ENCODE measurements at places on chromosomes 16 and 17. TPM values are rescaled to one million over a fixed set of nuclear protein-coding genes. Genes with fewer than 3 reads are reported as not detected.

SLC5A10 gene
- total RNA-seq, result not detected

ABCA10 gene
- total RNA-seq, result 1.7 TPM

CEP112 gene
- total RNA-seq, result 21.3 TPM

ZNF652 gene
- 18.6 TPM for total RNA-seq

DNA sequence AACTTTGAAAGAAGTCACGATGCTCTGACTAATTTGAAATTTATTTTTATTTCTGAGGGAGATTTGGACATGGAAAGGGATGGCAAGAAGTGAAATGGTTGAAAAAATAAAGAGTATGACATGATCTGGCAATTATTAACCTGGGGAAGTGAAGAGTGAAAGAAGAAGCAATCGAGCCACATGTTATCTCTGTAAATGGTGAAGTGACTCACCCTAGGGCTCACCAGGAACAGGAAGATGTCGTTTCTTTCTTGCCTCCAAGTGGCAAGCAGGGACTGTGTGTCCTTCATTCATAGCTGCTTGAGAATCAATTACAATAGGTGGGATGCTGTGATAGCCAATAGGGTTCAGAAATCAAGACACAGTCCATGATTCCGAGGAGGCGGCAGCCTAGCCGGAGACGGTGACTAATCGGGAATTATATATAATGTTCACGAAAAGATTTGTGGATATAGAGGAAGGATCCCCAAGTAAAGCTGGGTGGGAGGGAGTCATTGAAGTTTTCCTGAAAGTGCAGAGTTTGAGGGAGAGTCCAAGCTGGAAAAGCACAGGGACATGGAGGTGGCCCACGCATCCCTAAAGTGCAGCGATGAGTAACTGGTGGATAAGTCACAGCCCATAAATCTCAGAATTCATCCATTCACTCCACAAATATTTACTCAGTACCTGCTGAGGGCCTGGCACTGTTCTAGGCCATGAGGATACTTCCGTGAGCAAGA, 18.2 kb upstream of the KRT20 start:
- no peak for DNase-seq

DNA sequence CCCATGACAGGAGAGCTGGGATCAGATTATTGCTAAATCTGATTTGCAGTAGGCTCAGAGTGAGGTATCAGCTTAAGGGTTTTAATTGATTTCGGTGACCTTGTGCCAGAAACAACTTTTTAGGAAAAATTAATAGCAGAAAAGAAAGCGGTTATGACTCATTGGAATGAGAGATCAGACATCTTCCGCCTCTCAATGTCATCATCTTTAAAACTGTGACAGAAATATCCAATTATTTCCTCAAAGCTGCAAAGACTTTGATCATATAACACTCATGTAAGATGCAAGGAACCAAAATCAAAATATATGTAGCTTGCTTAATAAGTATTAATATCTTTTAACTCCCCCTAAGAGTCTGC, 190.1 kb upstream of the FOXF1 start:
- no peak for DNase-seq

All from endothelial cell of umbilical vein (primary cell).